ENCODE measurements at places on chromosomes 16 and 17. TPM values are rescaled to one million over a fixed set of nuclear protein-coding genes. Genes with fewer than 3 reads are reported as not detected.

Gene TCAP
- 1.4 TPM for total RNA-seq

Gene SLC16A11
- 1.3 TPM for total RNA-seq

Gene AGRP
- not detected for total RNA-seq

- no peak for DNase-seq
These were observed 3.5 kb downstream of the GSG1L start for GRCh38 chr16:28059841-28060575.

- no peak for DNase-seq
These were observed 26.3 kb downstream of the TANGO6 start for GRCh38 chr16:68869492-68870088.

DNA sequence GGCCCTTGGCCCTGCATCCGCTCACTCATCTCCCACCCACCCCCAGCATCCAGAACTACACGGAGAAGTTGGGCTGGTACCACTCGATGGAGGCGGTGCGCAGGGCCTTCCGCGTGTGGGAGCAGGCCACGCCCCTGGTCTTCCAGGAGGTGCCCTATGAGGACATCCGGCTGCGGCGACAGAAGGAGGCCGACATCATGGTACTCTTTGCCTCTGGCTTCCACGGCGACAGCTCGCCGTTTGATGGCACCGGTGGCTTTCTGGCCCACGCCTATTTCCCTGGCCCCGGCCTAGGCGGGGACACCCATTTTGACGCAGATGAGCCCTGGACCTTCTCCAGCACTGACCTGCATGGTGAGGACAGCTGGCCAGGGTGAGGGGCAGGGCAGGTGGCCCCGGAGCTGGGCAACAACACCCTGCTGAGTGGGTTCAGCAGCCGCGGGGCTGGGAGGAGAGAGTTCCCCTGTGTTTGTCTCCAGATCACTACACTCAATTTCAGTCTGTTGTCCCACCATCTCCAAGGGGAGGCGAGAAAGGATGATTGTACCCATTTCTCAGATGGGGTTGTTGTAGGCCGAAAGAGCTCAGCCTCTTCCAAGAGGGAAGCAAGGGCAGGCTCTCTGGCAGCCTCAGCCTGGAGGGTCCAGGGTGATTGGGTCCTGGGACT, 14.4 kb downstream of the MMP15 start:
- no peak for DNase-seq
